HT-29 (cell line): ENCODE measurements at places on chromosomes 12 and 14.
A peak's percentile ranks its signal among the peaks of the same experiment; 100 is the strongest.

GRCh38 chr14:23610090-23610814 is 25.9 kb upstream of the DHRS2 start:
- DNase-seq, result no peak

- DNase-seq, result no peak
These were observed 41.8 kb upstream of the FRMD6 start for GRCh38 chr14:51609955-51610283.

DNA sequence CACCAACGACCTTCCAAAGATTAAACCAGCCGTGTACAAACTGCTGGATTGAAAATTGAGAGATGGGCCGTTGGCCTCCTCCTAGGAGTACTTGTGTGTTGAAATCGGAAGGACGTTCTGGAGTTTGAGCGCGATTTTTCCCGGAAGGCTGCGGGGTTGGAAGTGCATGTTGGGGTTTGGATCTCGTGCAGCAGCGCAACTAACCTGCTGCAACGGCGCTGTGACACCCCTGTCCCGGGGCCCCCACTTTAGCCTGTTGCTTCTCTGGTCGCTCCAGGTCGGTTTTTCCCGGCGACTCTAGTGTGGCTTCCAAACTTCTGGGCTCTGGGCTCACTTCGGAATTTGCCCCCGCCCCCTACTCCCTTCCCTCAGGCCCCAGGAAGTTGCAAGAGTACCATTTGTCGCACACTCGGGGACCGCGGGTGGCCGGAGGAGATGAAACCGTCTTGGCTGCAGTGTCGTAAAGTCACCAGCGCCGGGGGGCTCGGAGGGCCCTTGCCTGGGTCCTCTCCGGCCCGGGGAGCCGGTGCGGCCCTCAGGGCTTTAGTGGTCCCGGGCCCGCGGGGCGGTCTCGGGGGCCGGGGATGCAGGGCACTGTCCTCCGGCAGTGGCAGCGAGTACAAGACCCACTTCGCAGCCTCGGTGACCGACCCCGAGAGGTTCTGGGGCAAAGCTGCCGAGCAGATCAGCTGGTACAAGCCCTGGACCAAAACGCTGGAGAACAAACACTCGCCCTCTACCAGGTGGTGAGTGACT is at the start of gene ACSS3:
ACSS3 (plus strand) TSS at position 394 of the 756 bp plus-strand sequence; CDS start at position 436, 42 bp downstream.
- DNase-seq, result no peak

DNA sequence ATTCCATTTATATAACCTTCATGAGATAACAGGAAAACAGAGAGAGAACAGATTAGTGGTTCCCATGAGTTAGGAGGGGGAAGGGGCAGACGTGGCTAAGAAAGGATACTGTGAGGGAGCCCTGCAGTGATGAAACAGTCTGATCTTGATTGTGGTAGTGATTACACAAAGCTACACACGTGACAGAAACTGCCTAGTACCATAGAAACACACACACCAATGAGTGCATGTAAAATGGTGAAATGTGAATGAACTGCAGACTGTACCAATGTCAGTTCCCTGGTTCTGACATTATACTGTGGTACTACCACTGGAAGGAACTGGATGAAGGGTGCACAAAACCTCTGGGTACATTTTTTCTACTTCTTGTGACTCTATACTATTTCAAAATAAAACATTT is 36.9 kb downstream of the NRDE2 start:
- DNase-seq, result no peak

DNA sequence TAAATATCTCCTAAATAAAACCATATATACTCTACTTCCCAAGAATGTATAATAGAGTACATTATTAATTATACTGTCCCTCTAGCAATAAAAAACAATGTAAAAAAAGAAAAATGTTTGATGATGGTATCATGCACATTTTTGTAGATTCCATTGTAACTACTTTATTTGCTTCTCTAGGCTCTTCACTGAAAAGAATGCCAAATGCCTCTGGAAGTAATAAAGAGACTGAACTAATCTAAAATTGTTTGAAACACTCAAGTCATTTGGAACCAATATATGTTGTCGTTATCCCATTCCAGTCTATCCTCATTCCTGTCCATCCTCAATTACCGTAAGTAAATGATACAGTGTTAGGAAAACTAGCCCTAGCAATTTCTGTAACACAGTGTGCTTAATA is 233.6 kb downstream of the C12orf50 start:
- no peak for DNase-seq

- DNase-seq, result peak; percentile 61
These were observed at the start of gene PTPN21 for GRCh38 chr14:88554457-88555286. Gene PTPN21 (minus strand): TSS chr14:88555007. CDS start chr14:88550417, 4,590 bp downstream.

- no peak for DNase-seq
These were observed 54.7 kb downstream of the ASCL1 start for GRCh38 chr12:103011974-103012763.

DNA sequence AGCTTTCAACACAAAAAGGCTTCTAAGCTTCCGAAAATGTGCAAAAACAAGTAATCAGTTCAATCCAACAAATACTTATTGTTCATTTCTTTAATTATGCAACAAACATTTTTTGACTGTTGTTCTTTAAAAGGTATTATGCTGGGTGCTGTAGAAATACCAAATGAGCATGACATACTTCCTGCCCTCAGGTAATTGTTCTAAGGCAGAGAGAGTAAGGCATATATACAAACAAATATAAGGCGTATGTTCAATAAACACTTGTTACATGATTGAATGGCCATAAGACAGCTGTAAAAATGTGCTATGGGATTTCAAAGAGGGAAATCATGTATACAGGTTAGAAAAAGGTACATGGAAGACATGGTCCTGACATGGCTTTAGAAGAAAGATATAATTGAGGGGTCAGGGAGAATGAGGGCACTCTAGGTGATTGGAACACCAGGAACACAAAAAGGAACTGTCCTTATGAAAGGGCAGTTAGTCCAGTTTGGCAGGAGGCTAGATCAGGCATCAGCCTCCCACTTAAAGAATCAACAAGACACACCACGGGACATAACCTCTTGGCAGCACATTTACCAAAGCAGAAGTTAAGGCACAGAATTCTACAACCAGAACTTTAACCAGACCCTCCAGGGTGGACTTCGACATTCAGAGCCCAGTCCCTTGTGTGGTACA is 135.8 kb upstream of the SCAF11 start:
- no peak for DNase-seq

DNA sequence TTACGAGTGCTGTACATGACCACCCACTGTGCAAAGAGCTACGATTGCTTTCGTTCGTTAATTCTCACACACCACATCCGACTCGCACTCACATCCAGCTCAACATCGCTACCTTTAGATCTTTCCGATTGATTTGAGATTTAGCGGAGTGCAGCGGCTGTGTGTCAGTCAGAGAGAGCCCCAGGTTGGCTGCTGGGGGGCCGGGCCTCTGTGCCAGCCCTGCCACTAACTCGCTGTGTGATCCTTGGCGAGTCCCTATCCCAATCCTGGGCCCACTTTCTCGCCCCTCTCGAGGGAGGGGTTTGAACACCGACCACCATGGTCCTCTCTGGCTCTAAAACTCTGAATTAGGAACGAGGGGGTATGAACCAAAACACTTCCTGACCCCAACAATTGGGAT is 8.6 kb downstream of the DLK1 start:
- DNase-seq, result no peak

- DNase-seq, result no peak
These were observed 30.9 kb downstream of the FERMT2 start for GRCh38 chr14:52919971-52920370.

- DNase-seq, result peak; percentile 76
These were observed 1089.1 kb downstream of the SLC6A15 start for GRCh38 chr12:83823386-83824045.

- DNase-seq, result no peak
These were observed 112.7 kb downstream of the PLXNC1 start for GRCh38 chr12:94261119-94261518.

- DNase-seq, result peak; percentile 95
These were observed at the start of gene RESF1 for GRCh38 chr12:31959161-31959700. Gene RESF1 (plus strand): TSS chr12:31959415. CDS start chr12:31980956, 21,541 bp downstream.

DNA sequence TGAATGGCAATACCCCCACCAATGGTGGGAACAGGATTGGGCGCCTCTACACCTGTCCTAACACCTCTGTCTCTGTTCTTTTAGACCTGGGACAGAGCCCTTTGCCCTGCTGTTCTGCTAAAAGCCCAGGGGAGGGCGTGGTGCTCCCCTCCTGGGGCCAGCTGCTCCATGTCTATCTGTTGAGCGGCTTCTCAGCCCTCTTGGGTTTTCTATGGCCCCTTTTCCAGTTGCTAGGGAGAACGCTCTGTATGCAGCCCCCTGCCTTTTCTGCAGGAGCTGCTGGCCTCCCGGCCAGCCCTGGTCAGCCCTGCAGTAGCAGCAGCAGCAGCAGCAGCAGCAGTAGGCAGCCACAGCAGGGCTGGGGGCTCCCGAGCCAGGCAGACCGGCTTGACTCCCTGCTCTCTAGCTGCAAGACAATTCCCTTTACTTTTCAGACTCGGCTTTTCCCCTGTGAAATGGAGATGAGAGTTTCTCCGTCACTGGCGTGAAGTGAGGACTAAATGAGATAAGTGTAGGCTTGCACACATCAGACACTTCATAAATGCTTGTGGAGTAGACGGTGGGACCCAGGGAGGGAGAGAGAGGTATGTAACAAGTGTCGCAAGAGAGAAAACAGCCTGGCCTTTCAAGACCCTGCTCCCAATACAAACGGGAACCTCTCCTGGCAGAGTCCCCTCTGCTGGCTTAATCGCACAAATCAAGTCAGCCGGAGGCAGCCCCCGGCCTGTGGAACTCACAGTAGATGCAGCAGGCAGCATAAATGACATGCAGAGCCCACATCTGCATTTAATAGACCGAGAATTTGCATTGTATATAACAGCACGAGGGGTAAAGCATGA is 1.0 kb downstream of the RTL1 start:
- DNase-seq, result no peak

GRCh38 chr12:24701343-24701742 is 247.6 kb downstream of the BCAT1 start:
- no peak for DNase-seq

GRCh38 chr14:95008445-95009217 is 148.7 kb downstream of the DICER1 start:
- no peak for DNase-seq

GRCh38 chr12:123071099-123071800 is 79.6 kb downstream of the PITPNM2 start:
- no peak for DNase-seq

GRCh38 chr14:54148251-54148650 is 191.6 kb upstream of the BMP4 start:
- no peak for DNase-seq

- no peak for DNase-seq
These were observed 66.4 kb downstream of the RFLNA start for GRCh38 chr12:124361074-124361970.

DNA sequence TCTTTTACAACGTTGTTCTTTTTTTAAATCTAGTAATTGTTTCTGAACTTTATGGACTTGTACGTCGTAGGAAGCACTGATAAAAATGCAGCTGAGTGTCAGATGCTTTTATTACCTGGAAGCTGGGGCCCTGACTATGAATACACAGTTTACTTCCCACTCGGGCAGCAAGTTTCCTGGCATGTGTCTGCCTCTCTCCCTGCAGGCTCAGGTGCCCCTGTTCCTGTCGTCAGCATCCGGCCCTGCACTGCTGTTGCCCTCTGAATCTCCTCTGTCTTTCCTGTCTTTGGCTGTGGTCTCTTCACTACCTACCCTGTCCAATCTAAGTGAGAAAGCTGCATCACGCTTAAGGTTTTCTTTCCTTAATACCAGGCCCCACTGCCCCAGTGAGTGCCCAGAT is 75.8 kb downstream of the PELI2 start:
- DNase-seq, result no peak

DNA sequence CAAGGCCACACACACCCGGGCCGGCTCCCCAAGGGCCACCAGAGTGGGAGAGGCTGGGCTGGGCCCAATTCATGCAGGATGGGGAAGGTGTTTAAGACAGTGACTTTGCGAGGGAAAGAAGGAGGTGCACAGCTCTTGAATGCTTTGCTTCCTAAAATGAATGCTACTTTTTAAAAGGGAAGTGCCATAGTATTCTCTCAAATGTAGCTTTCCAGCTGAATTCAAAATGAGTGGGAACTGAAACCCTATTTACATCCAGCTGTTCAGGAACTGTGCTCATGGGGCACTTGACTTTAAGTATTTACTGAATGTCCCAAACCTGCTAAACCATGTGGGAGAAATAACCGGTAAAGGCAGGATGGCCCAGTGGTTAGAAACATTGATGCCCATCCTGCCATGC is 7.6 kb downstream of the ITPK1 start:
- no peak for DNase-seq

- DNase-seq, result peak; percentile 30
These were observed 932.3 kb downstream of the FLRT2 start for GRCh38 chr14:86462193-86462753.

GRCh38 chr12:63152321-63152700 is 1.3 kb upstream of the AVPR1A start:
- no peak for DNase-seq

- DNase-seq, result no peak
These were observed 68.9 kb downstream of the EML1 start for GRCh38 chr14:99862136-99862535.

DNA sequence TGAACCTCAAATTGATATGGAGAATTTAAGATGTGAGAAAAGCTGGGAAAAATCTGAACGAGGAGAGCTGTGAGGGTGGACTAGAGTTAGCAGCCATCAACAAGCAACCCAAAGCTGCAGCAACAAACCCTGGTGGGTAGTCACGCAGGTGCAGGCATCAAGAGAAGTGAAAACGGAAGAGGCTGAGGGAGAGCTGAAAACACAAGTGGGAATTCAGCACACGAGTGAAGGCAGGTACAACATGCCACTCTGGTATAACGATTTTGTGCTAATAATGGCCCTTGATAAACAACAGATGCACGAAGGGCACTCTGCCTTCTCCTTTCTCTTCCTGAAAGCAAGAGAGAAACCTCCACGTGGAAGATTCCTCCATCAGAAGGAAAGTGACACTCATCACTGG is 11.5 kb downstream of the TCL1B start:
- DNase-seq, result no peak

GRCh38 chr12:68358532-68359485 is 26.6 kb upstream of the MDM1 start:
- peak; percentile 83 for DNase-seq

DNA sequence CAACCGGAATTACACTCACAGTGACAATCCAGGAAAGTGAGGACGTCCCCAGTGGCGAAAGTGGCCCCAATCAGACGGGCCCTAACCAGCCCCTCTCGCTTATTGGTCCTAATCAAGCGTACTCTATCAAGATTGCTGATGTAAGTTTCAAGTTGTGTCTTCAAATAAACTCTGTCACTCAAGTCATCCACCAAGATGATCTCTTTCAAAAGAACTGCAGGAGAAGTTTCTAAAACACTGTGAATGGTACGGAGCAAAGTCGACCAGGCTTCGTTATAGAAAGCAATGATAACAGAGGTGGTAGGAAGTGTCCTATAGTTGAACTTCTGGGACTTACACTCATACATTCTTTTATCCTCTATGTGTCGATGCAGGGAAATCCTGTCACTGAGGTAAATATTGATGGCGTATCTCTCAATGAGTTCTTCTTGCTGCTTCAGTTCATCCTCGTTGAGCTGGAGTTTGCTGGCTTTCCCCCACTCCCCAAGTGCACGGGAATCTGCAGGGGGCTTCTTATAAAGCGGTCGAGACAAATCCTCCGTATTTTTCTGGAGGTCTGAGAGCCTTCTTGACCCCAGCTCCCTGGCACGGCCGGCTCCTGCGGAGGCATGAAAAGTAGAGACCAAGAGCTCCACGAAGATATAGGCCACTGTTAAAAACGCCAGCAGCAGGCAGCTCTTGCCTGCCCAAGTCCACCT is 604 bp downstream of the GALNT4 start:
- DNase-seq, result peak; percentile 42

- no peak for DNase-seq
These were observed 31.0 kb upstream of the GALNT9 start for GRCh38 chr12:132360410-132360809.
